Fibroblast of skin of back (primary cell): ENCODE measurements at places on chromosomes 1 and 21.
A peak's percentile ranks its signal among the peaks of the same experiment; 100 is the strongest.

- DNase-seq = no peak
Observed at GRCh38 chr1:99370476-99370875, 106.2 kb downstream of the PLPPR4 start.

DNA sequence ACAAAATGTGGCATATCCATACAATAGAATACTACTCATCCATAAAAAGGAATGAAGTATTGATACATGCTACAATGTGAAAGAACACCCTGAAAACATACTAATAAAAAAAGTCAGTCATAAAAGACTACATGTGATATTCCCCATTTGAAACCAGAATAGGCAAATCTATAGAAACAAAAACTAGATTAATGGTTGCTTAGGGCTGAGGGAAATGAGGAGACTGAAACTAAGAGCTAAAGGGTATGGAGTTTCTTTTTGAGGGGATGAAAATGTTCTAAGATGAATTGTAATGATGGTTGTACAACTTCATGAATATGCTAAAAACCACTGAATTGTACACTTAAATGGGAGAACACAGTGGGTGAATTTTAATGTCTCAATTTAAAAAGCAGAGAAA lies 50.9 kb downstream of the ACBD6 start:
- DNase-seq = no peak

DNA sequence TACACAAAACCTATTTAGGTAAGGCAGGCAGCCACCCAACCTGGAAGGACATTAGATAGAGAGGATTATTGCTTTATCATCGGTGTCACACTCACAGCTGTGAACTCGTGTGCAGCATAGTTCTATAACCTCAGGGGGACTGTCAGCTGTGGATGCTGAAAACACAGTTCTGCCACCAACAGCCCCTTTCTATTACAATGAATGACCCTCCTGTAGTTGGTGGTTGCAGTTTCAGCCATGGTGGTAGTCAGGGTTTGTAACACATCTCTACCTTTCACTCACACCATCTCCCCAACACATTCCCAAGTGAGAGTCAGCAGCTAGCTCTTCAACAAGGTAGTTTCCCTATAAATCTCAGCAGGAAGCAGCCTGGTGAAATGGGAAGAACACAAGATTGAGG lies 136.8 kb downstream of the ZC3H11B start:
- DNase-seq = no peak

GRCh38 chr1:23558140-23558871 lies 995 bp downstream of the ID3 start:
- DNase-seq = peak; percentile 52

DNA sequence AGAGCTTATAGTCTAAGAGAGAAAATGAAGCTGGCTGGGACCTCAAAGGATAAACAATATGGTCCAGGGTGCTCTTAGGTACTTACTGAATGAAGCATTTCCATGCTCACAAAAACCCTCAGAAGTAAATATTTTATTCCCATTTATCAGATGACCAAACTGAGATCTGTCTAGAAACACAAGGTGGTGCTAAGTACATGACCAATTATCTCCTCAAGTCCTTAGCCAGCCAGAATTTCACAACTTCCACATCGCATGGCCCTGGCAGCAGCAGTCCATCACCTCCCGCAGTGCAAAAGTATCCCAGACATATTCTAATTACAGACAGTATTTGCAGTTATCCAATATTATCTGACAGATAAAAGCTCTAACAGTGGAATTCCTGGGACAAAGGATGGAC lies 321.7 kb upstream of the PROX1 start:
- DNase-seq = no peak

DNA sequence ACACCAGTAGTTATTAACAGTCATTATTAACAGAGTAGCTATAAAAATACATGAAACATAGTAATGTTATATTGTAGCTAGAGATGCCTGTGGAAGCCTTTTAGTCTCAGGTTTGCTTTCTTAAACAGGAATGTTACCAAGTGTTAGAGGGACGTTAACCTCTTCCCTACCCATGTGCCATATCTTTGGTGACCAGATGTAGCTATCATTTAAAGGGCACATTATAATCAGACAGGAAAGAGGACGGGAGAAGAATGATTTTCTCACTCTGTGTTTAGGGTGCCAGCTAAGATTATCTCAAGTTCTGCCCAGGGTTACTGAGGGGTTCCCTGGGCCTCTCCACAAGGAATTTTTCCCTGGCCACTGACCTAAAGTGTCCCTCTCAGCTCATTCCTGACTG lies 20.9 kb upstream of the UBL4B start:
- DNase-seq = no peak

DNA sequence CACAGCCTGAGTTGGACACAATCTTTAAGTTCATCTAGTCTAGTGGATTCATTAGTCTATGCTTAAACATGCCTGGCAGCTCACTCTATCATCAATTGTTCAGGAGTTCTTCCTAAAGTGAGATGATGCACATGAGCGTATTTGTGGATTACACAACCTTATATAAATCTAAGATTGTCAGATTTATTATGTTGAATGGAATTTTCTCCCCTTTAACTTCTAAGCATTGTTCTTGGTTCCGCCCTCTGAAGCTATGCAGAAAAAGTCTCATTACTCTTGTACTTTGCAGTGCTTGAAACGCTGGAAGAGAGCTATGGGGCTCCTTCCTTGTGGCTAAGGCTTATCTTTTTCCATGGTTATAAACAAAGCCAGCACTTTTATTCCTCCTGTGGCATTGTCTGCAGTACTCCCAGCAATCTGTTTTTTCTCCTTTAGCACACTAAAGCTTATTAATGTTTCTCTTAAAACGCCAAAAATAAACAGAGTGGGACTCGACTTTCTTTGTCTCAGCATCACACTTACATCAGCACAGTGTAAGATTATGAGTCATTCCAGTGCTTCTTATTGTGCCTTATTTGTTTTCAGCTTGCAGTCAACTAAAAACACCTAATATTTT lies 316.8 kb upstream of the CAMK1G start:
- DNase-seq = no peak

GRCh38 chr1:168608796-168609715 lies 32.7 kb downstream of the XCL1 start:
- DNase-seq = peak; percentile 37

- DNase-seq = no peak
Observed at GRCh38 chr1:201110616-201111015, 1.6 kb downstream of the CACNA1S start.

- no peak for DNase-seq
Observed at GRCh38 chr1:3003039-3003940, 18.0 kb upstream of the ACTRT2 start.

DNA sequence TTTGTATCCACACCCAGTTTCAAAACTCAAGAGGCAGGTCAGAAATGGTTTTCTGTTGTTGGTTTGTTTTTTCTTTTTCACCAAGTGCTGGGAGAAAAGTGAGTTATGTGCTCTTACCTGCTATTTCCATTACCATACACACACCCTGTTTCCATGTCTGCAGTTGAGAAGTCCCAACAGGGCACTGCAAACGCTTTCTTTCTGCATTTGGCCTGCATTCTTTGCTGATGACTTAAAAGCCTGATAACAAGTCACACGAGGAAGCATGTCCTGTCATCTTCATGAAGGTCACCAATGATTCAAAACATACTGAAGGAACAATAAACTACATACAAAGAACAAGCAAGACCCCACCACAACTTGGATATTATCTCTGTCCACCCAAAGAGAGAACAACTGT lies 24.8 kb upstream of the KCNE1 start:
- DNase-seq = peak; percentile 81

GRCh38 chr21:25676451-25676850 lies 37.4 kb downstream of the JAM2 start:
- DNase-seq = no peak

- no peak for DNase-seq
Observed at GRCh38 chr1:1356796-1357401, 1.5 kb downstream of the MXRA8 start.

DNA sequence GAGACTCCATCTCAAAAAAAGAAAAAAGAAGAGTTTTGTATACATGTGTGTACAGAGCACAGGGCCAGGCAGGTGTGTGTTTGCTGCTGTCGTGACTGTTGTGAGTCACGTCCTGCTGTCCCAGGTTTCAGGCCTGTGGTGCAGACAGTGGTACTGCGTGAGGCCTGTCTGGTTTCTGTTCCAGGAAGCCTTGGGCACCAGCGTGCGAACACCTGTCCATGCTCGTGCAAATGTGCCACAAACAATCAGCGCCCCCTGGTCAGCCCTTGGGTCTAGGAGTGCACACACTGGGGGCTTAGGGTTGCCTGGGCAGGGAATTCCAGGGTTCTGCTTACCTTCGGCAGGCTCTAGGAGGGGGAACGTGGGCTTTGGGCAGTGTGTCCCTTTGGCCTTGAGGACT lies 16.9 kb downstream of the GPR157 start:
- no peak for DNase-seq

- no peak for DNase-seq
Observed at GRCh38 chr1:162930976-162931560, 70.1 kb upstream of the CCDC190 start.

- no peak for DNase-seq
Observed at GRCh38 chr21:14116080-14116481, 94.7 kb downstream of the LIPI start.

GRCh38 chr1:62437273-62437940 lies 558 bp downstream of the USP1 start:
- DNase-seq = no peak

DNA sequence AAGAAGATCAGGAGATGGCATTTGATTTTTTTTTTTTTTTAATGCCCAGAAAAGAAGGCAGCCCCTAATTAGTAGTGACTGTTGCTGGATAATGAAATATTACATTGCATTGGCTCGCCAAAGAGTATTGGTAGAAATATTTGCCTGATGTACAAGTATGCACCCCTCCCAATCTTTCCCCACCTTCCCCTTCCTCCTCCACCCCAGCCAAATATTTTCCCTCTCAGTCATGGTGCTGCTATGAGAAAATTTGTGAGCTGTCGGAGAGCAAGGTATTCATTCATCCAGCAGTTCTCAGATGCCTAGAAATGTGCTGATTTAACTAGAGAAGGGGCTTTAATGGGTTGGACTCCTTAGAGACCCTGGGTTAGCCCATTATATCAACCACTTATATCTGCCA lies 50.5 kb upstream of the IKBKE start:
- DNase-seq = peak; percentile 81

GRCh38 chr1:175552306-175552705 lies 191.1 kb downstream of the TNR start:
- no peak for DNase-seq

GRCh38 chr1:152448095-152448494 lies 34.0 kb upstream of the CRNN start:
- no peak for DNase-seq

GRCh38 chr1:43743206-43743605 lies 35.9 kb downstream of the ST3GAL3 start:
- no peak for DNase-seq

GRCh38 chr1:220787069-220787619 lies 431 bp downstream of the MTARC1 start:
- no peak for DNase-seq

DNA sequence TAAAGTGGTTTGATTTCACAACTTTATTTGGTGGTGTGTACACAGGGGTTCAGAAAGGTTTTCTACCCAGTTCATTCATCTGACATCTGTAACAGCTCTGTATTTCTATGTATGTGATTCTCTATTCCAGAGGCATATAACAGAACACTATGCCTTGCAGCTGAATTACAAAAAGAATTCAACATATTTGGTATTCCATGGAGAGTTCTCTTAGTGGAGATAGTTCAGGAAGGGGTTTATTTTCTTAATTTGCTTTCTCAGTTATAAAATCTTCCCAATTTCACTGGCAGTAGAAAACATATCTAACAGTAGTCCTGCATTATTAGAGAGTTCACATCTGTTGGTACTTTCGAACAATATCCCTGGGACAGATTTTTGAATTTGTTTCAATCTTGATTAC lies 207.9 kb upstream of the LYPLAL1 start:
- DNase-seq = no peak

- DNase-seq = no peak
Observed at GRCh38 chr1:4033713-4034112, 133.6 kb upstream of the C1orf174 start.

GRCh38 chr1:245043611-245043940 lies 111.2 kb upstream of the KIF26B start:
- no peak for DNase-seq

DNA sequence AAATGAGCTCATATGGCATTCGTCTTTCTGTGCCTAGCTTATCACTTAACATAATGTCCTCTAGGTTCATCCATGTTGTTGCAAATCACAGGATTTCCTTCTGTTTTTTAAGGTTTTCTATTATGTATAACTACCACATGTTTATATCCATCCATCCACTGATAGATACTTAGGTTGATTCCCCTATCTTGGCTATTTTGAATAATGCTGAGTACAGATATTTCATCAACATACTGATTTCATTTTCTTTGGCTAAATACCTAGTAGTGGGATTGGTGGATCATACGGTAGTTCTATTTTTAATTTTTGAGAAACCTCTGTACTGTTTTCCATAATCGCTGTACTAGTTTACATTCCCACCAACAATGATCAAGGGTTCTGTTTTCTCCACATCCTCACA lies 45.0 kb downstream of the GORAB start:
- DNase-seq = no peak

DNA sequence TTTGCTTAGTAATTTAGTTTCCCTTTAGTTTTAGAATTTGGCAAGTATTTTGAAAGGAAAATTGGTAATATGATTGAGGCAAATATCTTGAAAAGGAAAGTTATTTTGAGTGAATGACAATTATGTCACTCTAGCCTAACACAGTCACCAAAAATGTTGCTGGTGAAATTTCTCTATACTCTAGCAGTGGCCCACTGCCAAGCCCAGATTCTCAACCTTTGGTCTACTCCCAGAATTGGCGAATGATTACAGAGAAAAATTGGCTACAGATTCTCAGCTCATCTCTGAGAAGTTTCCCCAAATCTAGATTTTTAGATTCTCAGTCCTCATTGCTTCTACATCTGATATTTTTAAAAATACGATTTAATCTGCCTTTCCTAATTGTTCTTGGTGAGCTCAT lies 84.9 kb downstream of the PIGK start:
- peak; percentile 14 for DNase-seq

- DNase-seq = no peak
Observed at GRCh38 chr1:60835649-60836048, 246.7 kb upstream of the NFIA start.

DNA sequence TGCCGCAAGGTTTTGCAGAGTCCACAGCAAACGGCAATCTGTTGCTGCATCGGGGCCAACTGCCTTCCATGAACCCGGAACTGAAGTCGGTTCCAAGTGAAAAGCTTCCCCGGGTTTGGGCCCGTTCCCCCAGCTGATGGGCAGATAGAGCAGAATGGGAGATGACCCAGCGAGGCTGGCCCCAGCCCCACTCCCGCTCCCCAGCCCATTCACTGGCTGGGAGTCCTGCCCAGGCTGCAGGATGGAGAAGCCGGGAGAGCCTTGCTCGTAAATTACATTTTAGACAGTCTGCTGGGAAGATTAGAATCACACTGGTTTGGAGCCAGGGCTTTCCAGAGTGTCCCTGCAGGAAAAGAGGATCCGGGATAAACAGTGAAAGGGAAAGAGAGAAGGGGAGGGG lies 31.6 kb upstream of the PAX7 start:
- no peak for DNase-seq

DNA sequence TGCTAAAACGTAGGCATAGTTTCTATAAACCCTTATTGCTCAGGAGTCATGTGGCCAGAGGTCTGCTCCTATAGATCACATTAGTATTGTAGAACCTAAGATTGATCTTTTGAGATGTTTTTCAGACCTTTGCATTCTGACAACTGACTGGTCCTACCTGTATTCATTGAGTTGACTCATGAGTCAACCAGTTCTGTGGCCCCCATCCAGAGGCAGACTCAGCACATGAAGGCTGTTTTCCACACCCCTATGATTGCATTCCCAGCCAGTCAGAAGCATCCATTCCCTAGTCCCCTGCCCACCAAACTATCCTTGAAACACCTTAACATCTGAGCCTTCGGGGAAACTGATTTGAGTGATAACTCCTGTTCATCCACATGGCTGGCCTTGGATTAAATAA lies 451.7 kb downstream of the SIPA1L2 start:
- DNase-seq = no peak
